ENCODE measurements at places on chromosomes 5 and 9.

- peak; percentile 55 for DNase-seq
These were observed 456 bp downstream of the ZNF79 start for GRCh38 chr9:127424676-127424999.

DNA sequence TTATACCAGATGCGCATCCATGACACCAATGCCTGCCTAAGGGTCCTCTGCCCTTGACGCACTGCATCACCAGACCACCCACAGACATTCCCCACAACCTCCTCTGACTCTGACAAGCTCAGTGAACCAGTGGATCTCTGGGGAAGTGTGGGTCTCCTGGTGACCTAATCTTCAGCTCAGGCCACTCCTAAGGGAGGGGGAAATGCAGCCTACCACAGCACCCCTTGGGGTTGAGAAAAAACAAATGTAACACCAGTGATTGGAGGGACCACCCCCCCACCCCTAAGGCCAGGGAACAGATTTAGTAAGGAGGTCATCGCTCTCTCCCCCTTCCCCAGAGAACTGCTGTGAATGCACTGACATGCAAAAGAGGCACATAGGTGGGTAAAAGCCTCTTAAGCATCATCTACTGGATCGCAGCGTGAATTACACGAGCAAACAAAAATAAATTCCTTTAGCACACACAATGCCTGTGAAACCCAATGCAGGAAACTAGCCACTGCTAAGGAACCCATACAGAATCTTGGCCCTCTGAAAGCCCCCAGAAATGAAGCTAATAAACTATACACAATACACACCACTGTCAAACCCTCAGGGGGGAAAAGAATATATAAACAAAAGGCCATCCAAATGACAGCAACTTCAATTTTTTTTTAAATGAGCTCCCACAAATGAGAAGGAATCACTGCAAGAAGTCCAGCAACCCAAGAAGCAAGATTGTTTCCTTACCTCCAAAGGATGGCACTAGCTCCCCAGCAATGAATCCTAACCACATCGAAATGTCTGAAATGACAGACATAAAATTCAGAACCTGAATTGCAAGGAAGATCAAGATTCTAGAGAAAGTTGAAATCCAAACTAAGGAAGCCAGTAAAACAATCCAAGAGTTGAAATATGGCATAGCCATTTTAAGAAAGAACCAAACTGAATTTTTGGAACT is 513.7 kb upstream of the PTGER4 start:
- peak; percentile 27 for DNase-seq

DNA sequence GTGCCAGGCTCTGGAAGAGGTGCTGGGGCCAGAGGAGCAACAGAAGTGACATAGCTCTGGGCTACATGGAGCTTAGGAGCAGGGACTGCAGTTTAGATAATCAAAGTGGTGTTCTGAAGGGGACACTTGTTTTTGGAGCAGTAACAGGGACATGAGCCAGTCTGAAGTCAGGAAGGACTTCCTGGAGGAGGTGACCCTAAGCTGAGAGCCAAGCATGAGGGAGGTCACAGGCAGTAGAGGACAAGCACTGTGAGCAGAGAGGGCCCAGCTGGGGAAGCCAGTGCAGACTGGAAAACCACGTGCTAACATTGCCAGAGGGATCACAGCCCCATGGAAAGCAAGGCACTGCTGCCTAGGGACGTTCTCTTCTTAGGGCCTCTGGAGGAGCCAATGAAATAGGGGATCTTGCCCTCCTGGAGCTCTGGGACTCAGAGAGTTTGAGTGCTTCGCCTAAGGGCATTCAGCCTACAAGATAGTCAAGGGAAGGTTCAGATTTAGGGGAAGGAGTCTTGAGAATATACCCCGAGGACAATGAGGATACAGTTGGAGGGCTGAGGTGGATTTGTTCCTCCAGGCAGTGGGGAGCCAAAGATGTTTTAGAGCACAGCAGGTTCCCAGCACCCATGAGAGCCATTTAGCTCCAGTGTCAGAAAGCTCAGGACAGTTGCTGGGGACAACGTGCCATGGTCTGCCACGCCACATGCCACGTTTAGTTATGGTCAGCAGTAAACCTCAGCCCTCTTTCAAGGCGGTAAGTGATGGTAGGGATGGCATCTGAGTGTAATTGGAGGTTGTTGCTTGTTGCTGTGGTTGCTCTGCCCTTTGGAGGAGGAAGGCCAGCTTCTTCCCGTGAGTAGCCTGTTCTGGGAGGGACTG is 40.5 kb upstream of the SH3PXD2B start:
- no peak for DNase-seq

GRCh38 chr5:40720069-40720468 is 35.7 kb downstream of the TTC33 start:
- DNase-seq = no peak

- no peak for DNase-seq
These were observed 1248.2 kb upstream of the CDH9 start for GRCh38 chr5:28286566-28286965.

GRCh38 chr5:91162534-91163381 is 220.4 kb downstream of the ARRDC3 start:
- DNase-seq = peak; percentile 82

GRCh38 chr9:31078175-31078574 is 1306.3 kb upstream of the ACO1 start:
- DNase-seq = no peak

DNA sequence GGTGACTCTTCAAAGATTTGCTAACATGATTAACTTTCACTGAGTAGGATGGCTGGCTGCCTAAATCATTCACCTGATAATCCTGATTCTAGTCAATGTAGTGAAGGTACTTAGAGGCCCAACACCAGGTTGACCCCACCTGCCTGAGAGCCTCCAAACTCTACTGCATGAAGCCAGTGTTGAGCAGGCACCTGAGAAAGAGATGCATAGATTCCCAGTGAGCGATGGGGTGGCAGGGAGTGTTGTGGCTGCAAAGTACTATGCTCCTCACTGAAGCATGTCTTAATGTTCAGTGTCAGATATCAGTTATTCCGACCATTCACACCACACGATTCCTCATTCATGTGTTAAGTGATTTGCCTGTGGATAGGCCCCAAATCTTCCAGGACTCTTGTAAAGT is 804.4 kb downstream of the TLE4 start:
- no peak for DNase-seq

GRCh38 chr9:77384406-77384805 is 207.1 kb downstream of the VPS13A start:
- no peak for DNase-seq

DNA sequence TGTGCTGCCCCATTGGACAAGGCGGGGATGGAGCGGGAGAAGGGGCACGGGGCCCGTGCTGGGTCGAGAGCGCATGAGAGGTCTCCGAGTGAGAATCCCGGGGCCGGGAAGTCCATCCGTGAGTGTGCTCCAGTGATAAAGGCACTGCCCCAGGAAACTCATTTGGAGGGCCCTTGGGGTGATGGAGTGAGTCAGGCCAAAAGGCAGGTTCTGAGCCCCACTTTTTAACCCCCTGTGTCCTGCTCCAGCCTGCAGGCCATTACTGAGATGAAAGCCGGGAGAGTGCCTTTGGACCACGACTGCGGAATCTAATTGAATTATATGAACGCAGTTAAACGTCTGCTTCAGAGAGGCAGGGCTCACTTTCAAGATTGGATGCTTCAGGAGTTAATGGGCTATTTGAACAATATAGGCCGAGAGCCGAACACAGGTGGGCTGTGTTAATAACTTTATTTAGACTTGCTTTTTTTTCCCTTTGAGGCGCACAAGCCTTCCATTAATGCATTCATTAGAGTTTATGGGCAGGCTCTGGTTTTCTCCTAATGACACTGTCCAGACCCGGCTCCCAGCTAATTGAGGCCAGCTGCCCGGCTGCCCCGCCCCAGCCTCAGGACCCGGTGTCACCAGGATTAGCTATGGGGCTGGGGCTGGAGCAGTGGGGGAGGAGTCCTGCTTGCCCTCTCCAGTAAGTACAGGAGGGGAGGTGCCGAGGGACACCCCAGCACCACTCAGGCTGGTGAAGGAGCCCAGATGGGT is 79.1 kb upstream of the LMX1B start:
- no peak for DNase-seq

- DNase-seq = no peak
These were observed 248.3 kb downstream of the COX7C start for GRCh38 chr5:86866036-86866435.

DNA sequence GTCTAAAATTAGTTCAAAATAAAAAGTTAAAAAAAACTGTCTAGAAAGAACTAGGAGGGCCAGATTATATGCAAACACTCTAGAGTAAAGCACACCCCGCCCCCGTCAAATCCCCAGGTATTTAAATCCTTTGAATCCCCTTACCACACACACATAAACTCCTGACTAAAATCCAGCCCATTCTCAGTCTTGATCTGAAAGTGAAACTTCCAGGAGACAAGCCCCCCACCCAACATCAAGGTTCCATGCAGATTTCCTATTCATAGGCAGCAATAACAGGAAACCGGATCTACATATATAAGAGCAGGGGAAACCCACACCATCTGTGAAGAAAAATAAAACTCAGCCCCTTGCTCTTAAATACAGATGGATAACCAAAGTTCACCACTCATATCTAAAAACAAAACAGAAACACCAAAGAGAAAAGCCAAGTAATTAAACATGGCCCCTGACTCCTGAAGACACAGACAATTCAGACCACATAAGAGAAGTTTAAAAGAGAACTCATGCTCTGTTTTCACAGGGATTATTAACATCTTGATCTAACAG is 42.3 kb downstream of the MARCHF3 start:
- DNase-seq = peak; percentile 52

DNA sequence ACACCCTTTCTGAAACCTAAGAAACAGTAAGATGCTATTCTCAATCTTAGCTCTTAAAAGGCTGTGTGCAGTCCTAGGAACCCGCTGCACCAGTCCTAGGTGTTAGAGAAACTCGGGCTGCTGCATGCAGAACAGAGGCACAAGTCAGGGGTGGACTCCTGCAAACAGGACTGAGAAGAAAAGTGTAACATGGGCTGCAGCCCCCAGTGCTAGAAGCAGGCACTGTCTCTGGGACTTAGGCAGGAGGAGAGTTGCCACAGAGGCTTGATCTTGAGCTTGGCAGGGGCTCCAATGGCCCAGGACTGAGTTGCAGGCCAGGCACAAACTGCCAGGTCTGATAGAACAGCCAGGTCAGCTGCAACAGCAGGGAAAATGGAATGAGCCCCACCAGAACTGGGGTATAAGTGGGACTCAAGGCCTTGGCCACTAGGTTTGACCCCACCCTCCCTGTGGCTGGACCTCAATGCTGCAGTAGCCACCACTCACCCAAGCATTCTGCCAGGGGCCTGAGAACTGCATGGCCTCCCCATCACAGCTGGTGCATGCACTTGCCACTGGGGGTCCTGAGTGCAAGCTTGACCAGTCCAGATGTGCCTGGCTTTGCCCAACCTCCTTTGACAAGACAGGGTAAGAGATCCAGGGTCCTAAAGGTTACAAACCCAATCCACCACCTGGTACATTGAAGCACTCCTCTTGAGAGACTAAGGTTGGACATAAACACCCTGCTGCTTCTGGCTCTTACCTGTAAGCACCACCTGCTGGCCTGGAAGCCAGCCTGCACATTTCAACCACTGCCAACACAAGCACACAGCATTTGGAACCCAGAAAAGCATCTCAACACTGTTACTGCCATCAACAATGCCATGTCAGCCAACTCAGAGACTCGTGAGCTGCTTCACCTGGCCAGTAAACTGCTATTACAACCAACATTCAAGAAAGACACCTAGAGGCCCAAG is 103.3 kb downstream of the FBXL17 start:
- DNase-seq = no peak

- DNase-seq = peak; percentile 55
These were observed 525 bp upstream of the AK3 start for GRCh38 chr9:4741365-4742089.

DNA sequence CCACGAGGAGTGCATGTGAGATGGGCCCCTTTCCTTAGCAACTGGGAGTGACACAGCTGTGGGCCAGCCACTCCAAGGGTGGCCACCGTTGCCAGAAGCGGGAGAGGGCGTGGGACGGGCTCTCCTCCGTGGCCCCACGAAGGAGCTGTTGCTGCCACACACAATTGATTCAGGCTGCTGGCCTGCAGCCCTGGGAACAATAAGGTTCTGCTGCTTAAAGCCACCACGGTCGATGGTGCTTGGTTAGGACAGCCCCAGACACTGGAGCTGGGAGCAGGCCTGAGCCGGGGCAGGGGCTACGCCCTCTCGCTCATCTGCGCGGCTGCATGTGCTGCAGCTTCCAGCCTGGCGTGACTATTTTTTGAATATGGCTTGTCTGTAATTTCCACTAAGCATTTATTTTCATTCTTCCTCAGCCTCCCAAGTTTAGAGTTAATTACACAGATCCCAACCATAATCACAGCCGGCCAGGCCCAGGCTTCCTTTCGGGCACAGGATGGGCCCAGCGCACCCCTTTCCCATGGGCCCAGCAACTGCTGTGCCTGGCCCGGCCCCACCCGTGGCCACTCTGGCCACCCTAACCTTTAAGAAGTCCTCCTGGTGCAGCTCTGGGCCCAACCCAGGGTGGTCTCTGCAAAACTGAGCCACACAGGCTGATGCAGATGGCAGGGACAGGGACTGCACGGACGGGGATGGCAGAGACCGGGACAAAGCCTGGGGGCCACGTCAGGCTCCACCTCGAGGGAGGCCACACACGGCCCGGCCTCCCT is 49.7 kb downstream of the VAV2 start:
- DNase-seq = no peak

DNA sequence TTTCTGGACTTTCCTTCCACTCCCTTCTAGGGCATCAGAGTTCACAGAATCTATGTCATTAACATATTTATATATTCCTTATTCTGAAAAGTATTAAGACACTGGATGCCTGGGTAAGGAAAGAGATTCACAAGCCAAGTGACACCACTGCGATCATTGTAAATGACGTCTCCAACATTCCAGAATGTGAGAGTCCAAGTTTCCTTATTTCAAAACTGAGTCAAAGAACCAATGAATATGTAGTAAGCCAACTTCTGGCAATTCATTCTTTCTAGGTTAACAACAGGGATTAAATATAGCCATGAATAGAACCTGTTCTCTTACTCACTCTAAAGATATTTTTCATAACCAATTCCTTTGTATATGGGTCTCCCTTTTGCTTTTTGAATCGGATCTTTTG is 18.1 kb downstream of the RAI14 start:
- no peak for DNase-seq

GRCh38 chr9:25562101-25562500 is 116.1 kb downstream of the TUSC1 start:
- DNase-seq = no peak

- no peak for DNase-seq
These were observed 141.2 kb downstream of the PARP8 start for GRCh38 chr5:50807661-50808060.

- peak; percentile 63 for DNase-seq
These were observed 296.5 kb downstream of the ARHGAP26 start for GRCh38 chr5:143066556-143067281.

DNA sequence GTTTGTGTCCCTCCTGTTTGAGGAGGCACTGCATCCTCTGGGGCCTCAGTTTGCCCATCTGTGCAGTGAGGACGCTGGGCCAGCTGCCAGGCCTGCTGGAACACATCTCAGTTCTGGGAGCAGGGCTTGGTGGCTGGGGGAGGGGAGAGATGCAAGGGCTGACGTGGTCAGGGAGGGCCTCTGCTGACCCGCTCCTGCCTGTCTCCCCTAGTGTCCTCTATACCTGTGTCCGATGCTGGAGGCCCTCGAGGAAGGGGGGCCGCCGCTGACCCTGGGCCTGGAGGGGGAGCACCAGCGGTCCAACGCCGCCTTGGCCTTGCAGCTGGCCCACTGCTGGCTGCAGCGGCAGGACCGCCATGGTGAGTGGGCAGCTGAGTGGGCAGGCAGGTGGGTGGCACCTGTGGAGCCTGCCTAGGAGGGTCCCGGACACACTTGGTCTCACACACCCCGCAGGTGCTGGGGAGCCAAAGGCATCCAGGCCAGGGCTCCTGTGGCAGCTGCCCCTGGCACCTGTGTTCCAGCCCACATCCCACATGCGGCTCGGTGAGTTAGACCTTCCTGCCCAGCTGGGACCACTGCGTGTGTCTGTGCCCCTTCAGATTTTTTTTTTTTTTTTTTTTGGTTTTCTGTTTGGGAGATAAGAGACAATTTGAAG is 5.8 kb downstream of the FPGS start:
- DNase-seq = no peak

Measured in hematopoietic multipotent progenitor cell treated with erythropoietin and hydrocortisone succinate and interleukin-3 and kit ligand, for 4 days (in vitro differentiated cells).